NCI-H187 treated with DMSO at 0.1 percent for 48 hours (cell line): ENCODE measurements at places on chromosomes 16 and 17.

GRCh38 chr17:17940441-17940911 lies 31.7 kb downstream of the TOM1L2 start:
- no peak for DNase-seq

DNA sequence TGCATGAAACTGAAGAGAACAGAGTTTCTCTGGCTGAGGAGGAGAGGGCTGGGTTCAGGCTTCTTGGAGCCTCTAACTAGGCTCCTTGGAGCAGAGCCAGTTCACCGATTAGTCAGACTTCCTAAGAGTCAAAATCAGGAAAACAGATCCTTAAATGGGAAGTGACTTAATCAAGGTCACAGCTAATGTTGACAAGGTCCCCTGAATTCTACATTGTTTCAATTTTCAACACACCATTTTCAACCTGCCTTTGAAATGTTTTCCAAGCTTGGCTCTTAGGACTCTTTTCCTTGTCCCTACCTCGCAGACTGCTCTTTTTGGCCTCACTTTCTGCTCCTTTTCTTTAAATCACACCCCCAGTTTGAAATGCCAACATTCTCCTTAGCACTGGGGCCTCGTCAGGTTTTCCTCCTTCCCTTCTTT lies 16.3 kb downstream of the MYL4 start:
- no peak for DNase-seq

DNA sequence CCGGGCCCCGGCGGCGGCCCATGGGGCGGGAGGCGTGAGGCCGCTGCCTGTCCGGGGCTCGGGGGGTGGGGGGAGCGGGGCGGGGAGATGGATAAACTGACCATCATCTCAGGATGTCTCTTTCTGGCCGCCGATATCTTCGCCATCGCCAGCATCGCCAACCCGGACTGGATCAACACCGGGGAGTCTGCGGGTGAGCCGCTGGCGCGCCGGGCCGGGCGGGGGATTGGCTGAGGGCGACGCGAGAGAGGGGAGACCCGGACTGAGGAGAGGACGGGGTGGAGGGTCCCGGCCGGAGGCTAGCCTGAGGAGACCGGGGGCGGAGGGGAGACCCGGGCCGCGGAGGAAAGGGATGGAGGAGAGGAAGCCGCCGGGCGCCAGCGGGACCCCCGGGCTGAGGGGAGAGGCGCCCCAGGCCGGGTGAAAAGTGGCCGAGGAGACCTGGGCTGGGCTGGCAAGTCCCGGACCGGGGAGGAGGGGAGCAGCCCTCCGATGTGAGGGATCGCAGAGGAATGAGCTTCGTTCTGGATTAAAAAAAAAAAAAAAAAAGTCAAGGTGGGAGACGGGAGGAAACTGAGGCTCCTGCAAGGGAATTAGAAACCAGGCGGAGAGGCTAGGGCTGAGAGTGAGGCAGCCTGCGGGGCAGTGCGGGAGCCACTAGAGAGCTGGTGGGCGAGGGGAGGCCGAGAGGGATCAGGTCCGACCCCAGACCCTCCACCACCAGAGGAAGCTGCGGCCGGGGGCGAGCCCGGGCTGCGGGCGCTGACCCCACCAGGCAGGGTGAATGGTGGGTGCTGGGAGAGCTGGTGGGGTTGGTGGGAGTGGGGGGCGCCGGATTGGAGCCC lies 526 bp downstream of the MOSMO start:
- DNase-seq = no peak

DNA sequence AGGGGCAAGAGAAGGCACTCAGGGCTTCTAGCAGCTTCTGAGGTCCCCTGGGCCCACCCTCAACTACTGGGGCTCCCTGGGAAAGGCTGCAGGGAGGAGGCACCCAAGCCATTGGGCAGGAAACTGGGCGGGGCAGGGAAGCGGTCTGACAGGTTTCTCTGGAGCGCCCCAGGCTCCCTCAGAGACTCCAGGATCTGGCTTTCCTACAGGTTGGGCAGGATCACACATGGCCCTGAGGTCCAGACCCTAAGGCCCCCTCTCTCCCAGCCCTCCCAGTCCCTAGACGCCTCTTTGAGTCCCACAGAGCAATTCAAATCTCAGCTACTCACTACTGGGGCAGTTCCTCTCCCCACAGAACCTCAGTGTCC lies 14.3 kb downstream of the JUP start:
- no peak for DNase-seq
